HL-60 (cell line): ENCODE measurements at places on chromosomes 4 and X.

GRCh38 chr4:48752726-48753125 lies 27.4 kb downstream of the FRYL start:
- DNase-seq: peak; percentile 34

GRCh38 chrX:76279007-76279406 lies 106.1 kb downstream of the PBDC1 start:
- DNase-seq: peak; percentile 33

DNA sequence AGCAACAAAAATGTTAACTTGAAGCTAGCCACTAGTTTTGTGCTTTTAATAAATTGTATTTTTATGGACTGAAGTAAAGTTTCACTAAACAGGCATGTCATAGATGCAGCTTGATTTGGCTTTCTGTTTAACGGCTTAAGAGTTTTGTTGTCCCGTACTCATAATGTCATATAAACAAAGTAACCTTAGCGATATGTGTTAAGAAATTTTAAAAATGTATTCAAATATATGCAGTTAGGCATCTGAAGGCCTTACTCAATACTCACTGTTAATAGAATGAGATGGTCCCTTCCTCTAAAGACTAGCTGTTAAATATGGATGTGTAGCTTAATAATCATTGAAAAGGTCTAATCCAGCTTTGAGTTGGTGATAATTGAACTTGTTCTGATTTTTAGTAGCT lies 1.0 kb upstream of the SCLT1 start:
- no peak for DNase-seq

GRCh38 chrX:23380581-23380980 lies 45.9 kb downstream of the PTCHD1 start:
- DNase-seq: no peak

GRCh38 chr4:1009542-1010394 lies 1.7 kb upstream of the FGFRL1 start:
- peak; percentile 38 for DNase-seq

GRCh38 chr4:139735381-139736273 lies 70.0 kb downstream of the MGST2 start:
- no peak for DNase-seq

DNA sequence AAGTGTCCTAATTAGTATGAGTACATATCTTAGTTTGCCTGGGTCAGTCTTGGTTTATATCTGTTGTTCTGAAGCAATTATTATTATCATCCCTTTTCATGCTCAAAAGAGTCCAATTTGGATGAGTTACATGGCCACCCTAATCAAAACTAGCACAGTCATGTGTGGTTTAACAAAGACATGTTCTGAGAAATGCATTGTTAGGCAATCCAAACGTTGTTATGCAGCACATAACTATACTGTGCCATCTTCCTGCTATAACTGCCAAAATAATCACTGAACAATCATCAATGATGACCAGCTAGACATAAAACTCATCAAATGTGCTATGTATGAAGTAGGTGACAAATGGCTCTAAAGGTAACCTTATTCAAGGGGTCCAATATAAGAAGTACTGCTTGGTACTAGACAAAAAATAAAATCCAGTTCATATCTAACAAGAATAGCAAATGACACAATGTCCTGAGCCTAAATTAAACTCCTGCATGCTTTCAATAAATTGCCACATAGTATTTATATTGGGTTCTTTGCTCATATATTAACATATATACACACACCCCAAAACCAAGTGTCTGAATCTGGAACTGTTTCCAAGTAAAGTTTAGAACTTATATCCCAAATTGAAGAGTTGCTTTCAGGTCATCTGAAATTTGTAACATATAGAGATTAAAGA lies 41.9 kb downstream of the CNOT6L start:
- DNase-seq: no peak

DNA sequence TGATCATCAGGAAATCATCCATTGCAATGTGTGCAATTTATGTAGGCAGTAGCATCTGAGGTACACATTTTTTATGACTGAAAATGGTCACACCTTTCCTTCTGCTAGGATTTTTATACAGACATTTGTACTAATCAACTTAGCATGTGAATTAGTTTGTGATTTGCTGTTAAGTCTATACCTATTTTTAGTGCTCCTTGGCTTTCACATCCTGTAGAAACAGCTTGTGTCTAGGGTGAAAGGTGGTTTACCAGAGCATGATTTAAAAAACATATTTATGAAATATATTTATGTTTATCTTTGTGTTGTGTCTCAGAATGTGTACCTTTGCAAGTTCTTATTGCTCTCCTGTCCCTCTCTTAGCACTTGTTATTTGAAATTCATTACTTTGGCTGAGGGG lies 916.0 kb downstream of the TECRL start:
- no peak for DNase-seq

DNA sequence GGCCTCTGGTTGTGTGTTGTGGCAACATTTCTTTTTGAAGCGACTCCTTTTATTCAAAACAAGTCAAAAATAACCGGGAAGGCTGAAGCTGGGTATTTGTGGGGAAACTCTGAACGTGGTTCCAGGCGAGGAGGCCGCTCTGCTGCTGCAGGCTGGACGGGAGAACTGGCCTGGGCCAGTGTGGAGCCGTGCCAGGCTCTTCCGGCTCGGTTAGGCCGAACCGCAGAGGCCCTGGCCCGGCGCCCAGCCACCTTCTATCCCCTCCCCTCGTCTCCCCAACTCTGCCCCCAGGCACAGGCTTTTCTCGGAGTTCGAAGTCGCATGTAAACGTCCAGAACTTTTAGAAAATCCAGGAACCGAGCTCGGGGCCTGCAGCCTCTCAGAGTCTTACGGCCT lies 2.4 kb upstream of the BCOR start:
- DNase-seq: peak; percentile 49

DNA sequence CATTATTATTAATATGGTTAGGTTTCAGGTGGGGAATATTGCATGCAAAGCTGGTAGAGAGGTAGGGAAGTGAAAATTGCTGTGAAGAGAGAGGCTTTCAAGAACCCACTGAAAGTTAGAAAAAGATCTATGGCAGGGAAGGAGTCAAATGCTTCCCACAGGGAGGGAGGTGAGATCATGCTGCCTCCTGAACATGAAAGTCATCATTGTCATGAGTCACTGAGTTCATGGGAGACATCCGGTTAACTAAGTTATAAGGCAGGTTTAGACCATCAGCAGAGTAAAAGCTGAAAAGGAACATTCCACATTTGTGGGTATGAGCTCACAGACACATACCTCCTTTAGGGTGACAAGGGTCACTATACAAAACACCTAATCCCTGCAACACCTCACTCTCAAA lies 16.2 kb downstream of the GATB start:
- DNase-seq: no peak

DNA sequence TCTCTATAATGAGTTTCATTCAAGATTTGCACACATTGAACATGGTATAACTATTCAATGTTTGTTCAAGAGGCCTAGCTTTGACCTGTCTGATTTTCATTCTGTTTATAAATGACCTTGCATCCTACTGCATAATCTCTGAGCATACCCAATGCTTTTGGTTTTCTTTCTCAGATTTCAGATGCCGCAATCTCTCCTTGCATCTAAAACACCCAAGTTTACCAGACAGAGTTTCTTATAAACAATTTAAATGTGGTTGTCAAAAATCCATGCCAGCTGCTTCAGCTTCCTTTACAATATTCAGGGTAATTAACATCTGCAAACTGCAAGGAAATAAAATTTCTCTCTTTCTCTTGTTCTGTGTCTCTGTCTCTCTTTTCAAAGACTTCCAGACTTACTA lies 123.0 kb upstream of the PCDH18 start:
- no peak for DNase-seq

- DNase-seq: peak; percentile 39
Measured at GRCh38 chrX:155857561-155857960, 23.6 kb upstream of the VAMP7 start.

DNA sequence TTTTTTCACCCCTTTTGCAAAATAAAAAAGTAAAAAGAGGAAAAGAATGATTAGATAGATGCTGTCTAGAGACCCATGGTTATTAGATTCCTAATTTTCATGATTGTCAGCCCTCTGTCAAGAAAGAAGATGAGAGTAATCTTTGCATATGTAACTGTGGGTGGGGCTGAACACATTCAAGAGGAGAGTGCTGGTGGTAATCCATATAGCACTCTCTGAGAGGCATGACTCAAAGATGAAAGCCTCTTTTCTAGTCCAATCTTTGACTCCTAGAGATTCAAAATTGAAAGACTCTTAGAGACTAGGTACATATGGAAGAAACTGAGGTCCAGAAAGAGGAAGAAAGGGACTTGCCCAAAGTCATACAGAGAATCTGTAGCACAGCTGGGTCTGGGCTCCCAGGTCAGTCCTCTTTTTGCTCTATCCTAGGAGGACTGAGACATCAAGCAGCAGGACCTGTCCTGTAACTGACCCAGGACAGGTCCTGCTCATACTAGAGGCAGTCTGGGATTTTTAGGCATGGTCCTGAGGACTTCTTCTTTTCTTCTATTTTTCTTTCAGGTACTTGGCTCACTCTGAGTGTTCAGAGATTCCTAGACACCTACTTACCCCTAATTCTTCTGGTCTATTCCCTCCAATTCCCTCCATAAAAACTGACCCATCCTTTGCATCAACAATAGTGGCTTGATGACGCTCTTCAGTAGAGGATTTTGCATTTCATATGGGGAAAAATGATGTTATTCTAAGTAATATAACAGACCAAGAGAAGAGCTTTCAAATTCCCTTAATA lies 23.8 kb downstream of the VSIG4 start:
- DNase-seq: no peak

GRCh38 chr4:4541040-4541631 lies 712 bp downstream of the STX18 start:
- peak; percentile 94 for DNase-seq

DNA sequence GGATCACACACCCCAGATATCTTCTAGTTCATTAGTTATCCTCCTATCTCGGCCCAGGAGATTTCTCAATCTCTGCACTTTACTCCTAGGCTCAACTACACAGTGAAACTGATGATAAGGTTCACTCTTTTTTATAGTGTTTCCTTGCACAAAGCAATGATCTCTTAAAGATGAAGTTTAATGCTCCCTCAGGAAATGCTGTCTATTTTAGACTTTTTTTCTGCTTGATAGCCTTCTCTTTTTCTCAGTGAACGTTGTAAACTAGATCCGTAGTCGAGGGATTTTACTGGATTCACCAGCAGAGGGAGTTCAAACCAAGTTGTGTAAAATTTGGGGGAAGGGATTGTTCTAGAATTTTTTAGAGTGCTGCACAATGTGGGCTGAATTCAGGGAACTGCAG lies 269.6 kb downstream of the GBA3 start:
- peak; percentile 2 for DNase-seq

DNA sequence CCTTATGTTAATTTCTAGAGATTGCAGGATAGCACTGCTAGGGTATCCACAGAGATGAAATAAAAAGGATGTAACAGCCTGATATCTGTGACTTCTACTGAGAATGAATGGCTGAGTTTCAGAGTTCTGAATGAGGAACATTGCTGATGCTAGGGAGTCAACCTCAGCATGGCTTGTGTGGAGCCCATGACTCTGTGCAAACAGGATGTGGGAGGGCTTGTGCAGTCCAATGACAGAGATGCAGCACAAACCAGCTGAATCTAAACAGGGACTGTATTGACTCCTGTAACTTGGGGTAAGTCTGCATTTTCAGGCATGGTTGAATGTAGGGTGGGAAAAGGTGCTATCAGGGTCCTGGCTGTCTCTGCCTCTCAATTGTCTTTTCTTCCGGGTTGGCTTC lies 5.3 kb upstream of the RASL11B start:
- DNase-seq: no peak

GRCh38 chr4:58163156-58163555 lies 1053.0 kb upstream of the IGFBP7 start:
- DNase-seq: no peak

DNA sequence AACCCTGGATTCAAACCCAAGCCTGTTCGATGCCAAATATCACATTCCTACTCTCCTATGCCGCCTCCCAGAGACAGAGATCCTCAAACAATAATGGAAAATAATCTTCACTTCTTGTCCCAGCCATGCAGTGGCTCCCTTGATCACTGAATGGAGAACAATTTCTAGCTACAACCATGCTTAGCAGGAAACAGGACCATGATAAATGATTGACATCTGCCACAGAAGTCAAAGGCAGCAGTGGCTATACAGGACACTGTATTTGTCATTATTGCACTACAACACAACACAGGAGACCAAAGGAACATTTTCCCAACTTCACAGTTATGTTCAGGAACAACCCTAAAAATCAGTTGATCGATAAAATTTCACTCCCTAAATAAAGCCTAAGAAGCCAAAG lies 243.3 kb upstream of the SLC7A11 start:
- no peak for DNase-seq

DNA sequence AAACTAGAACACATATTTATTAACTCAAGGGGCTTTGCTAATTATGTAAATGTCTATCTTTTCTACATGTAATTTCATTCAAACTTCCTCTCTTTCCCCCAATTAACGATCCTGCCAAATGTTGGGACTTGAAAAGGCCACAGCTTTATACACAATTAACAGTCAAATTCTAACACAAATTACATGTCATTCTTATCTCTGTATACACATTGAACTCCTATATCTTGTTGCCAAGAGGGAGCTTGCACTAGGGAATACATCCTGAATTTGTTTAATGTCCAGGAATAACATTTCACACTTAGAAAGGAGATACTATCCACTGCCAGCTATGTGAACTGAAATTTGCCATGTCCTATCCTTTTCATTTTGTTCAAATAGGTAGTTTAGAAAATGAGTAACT lies 38.9 kb upstream of the MAB21L2 start:
- no peak for DNase-seq

GRCh38 chr4:93184053-93184452 lies 644.5 kb upstream of the ATOH1 start:
- no peak for DNase-seq

GRCh38 chr4:89724716-89725115 lies 112.2 kb downstream of the SNCA start:
- DNase-seq: no peak

DNA sequence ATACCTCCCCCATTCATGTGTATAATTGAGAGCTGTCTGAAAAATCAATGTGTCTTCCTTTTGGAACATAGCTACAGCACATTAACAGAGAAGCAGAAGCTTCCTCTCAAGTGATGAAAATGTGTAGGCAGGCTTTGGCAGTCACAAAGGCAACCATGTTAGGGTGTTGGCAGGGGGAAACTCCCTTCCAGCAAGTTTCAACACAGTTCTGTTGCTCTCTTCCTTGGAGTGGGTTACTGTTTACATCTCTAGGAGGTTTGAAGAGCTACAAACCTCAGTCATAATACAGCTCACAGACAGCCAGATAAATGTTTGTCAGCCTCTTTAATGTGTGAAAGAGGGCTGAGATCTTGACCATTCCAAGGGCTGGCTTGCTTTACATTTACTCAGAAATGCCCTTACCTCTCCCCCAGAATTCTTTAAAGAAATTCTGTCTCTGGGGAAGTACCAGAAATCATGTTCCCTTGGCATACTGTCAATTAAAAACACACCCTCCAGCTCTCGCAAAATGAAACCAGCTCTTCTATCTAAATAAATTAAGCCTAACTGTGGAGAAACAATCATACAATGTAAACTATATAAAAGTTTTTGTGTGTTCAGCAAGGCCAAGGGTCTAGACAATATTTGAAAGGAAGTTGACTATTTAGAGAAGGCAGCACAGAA lies 18.9 kb downstream of the ZBTB33 start:
- DNase-seq: no peak

DNA sequence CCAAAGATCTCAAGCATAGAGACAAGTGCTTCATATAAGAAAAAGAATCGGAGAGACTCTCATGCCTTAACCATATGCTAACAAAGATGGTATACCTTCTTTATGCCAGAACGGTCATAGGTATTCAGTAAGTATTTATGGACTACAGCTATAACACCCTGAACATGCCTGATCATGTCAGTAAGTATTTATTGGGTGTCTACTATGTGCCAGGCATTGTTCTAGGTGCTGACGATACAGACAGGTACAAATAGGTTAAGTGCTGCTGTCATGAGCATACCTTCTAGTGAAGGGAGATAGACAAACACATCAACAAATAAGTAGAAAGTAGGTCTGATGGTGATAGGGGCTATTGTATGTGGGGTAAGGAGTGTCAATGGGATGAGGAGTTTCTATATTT lies 9.5 kb upstream of the MID1 start:
- no peak for DNase-seq
